ENCODE measurements at places on chromosomes 5 and 9. TPM values are rescaled to one million over a fixed set of nuclear protein-coding genes. Genes with fewer than 3 reads are reported as not detected.

GRCh38 chr5:39943811-39944210, 519.0 kb upstream of the DAB2 start:
- DNase-seq: no peak

DNA sequence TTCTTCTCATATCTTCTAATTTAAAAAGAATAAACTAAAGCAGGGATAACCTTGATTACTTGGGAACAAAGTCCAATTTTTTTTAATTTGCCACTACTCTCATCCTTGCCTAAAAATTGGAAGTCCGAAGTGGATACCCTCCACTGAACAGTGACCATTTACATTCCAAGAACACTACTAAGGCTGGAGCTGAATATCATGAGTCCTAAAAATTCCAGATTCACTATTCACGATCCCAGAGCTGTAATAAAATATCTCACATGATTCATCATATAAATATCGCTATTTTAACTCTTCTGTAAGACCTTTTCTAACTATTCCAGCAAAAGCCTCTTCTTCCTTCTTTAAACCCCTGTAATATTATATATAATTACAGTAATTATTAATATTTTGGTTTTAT, 57.4 kb downstream of the ATPSCKMT start:
- DNase-seq: no peak

The PCDHGA9 gene
- 1.1 TPM for total RNA-seq

The NSMF gene
- total RNA-seq: 26.4 TPM

The FRRS1L gene
- under 0.01 TPM for total RNA-seq

DNA sequence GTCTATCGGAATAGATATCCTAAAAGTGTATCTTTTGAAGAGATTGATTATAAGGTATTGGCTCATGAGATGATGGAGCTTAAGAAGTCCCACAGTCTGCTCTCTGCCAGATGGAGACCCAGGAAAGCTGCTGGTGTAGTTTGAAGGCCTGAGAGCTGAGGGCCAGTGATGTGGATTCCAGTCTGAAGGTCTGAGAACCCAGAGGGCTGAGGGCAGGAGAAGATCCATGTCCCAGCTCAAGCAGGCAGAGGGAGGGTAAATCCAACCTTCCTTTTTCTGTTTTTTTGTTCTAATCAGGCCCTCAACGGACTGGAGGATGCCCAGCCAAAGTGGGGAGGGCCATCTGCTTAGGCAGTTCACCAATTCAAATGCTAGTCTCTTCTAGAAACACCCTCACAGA, 11.0 kb upstream of the ABL1 start:
- no peak for DNase-seq

GRCh38 chr9:136857166-136857565, 5.0 kb downstream of the MAMDC4 start:
- DNase-seq: no peak

- DNase-seq: no peak
Observed at GRCh38 chr9:91328186-91328585, 33.5 kb downstream of the AUH start.

GRCh38 chr5:13251623-13252376, 692.7 kb downstream of the DNAH5 start:
- no peak for DNase-seq

DNA sequence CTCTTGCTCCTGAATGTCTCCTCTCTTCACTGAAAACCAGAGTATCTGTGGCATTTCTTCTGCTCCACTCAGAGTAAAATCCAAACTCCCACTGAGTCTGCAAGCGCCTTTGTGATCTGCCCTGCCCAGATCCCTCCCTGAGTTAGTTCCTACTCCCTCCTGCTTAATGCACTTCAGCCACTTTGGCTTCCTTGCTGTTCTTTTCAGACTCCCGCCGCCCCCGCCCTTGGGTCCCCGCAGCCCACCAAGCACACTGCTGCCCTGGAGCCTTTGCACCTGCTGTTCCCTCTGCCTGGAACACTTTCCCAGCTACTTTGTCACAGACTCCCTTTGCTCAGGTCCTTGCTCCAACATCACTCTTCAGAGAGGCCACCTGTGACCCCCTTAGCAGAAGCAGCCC, 127.2 kb upstream of the SLC25A48 start:
- DNase-seq: no peak

The IFNB1 gene
- total RNA-seq: under 0.01 TPM

The PAEP gene
- not detected for total RNA-seq

GRCh38 chr9:8560560-8561525, 761.3 kb upstream of the DMAC1 start:
- no peak for DNase-seq

The RNF224 gene
- total RNA-seq: not detected

GRCh38 chr5:137344021-137344420, 155.1 kb downstream of the SPOCK1 start:
- no peak for DNase-seq

GRCh38 chr5:32115985-32116384, 58.1 kb downstream of the GOLPH3 start:
- DNase-seq: no peak

- DNase-seq: no peak
Observed at GRCh38 chr9:124477648-124478285, 27.5 kb downstream of the ADGRD2 start.

The SYK gene
- total RNA-seq: 62.7 TPM

DNA sequence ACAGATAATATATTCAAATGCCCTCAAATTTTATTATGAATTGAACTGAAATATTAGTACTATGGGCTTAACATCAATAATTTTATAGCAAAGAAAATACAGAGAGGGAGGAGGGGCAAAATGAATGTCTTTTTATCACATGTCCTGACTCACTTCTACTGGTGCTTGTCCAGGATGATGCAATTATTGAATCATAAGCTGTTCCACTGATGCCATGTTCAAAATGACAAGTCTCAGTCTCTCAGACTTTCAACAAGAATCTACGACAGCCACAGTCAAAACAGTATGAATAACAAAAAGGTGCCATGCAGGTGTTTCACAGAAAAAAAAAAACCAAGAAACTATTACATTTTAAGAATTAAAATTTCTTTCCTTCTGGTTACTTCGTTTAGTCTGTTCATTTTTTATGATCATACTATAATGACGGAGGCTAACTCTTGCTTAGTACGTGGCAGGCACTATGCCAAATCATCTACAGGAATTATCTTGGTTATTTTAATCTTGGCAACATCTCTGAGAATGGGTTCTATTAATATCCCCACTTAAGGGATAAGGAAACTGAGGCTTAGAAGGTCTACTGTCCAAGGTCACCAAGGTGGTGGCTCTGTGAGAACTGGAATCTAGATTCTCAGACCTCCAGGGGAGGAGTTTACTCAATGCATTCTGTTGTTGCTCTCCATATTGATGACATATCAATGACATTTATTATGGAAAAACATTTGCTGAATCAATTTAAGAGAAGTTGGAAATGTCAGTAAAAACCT, 61.5 kb downstream of the NR3C1 start:
- DNase-seq: no peak

DNA sequence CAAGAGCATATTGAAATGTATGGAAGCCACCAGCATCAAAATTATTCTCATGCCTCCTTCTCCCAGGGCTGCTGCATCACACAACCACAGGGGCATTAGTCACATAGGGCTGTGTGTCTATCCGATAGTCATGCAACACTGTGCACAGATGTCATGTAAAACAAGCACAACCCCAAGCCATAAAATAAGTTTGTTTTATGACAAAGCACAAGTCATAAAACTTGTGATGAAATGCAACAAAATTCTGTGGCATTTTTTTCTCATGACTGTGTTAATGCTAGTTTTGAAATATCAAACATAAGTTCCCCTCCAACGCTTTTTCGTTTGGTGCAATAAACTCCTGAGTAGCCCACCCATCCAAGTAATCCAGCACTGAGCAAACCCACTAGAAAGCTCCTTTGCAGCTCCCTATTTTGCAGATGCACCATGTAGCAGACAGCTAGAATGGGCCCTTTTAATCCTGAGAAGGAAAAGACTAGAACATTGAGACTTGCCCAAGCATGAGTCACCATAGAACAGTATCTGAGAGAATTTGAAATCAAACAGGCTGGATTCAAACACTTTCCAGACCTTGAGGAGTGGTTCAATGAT, 93.3 kb upstream of the ZNF366 start:
- DNase-seq: no peak

DNA sequence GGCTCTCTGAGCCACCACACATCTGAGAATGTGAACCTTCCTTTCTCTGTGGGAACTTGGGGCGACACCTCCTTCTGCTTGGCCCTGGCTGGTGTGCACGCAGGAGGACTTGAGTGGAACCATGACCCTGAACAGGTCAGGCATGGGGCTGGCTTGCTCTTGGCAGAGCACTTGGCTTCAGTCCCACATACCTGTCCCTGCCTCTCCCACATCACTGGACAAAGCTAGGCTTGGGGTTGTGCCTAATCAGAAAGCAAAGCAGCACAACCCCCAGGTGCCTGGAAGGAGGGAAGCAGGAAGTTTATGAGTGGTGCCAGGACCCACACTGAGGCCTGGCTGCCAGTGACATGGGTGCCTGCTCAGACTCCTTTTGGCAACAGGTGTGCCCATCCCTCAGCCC, 13.2 kb downstream of the GADD45G start:
- no peak for DNase-seq

DNA sequence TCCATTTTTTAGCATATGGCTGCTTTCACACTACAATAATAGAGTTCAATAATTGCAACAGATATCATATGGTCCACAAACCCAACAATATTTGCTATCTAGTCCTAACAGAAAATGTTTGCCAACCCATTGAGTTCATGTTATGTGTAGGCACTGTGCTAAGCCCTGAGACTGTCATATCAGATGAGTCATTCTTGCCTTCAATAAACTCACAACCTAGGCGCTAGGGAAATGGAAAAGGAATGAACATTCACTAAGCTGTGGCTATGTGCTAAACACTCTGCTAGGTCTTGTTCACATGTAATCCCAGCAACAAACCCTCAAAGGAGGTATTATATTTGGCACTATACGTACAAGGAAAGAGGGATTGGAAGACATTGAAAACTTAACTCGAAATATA, 8.4 kb upstream of the TIMD4 start:
- DNase-seq: no peak

GRCh38 chr9:108101410-108101809, 611.8 kb upstream of the KLF4 start:
- no peak for DNase-seq

- DNase-seq: no peak
Observed at GRCh38 chr9:34590381-34591247, 1.1 kb upstream of the CNTFR start.

All from hematopoietic multipotent progenitor cell (in vitro differentiated cells).